Activated CD4-positive, alpha-beta T cell treated with anti-CD3 and anti-CD28 coated beads, Interleukin-2, amount 50 U/mL, for 1 hour (primary cell): ENCODE measurements at places on chromosomes 1 and 21.

- DNase-seq: no peak
These were observed 20.3 kb downstream of the TIPRL start for GRCh38 chr1:168199056-168199455.

DNA sequence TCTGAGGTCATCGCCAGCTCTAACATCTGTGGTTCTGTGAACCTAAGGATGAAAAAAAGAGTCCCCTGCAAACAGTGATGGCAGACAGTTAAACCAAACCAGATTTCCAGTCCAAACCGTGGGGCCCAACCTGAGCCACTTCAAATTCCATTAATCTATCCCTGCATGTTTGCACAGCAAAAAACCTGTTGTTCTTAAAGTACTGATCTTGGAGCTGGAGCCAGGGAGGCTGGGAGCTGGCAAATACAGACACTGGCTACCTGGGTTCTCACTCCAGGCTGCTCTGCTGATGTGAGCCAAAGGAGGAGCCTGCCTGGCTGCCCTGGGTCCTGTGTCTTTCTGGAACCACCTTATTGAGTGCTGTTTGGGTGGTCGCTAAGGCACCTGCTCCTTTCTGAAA lies 16.4 kb downstream of the LDLRAD1 start:
- DNase-seq: no peak

- no peak for DNase-seq
These were observed 172.4 kb downstream of the CACNA1E start for GRCh38 chr1:181655756-181656155.

GRCh38 chr21:41091616-41092015 lies 76.3 kb upstream of the BACE2 start:
- DNase-seq: no peak

- no peak for DNase-seq
These were observed 6.4 kb downstream of the FOXD2 start for GRCh38 chr1:47444297-47444561.

- no peak for DNase-seq
These were observed 175.7 kb downstream of the VPS13D start for GRCh38 chr1:12405325-12406210.
